ENCODE measurements at places on chromosomes 4 and X.

GRCh38 chr4:94939791-94940519 is 182.2 kb downstream of the BMPR1B start:
- no peak for DNase-seq

GRCh38 chr4:86608757-86609375 is 14.8 kb downstream of the PTPN13 start:
- no peak for DNase-seq

- no peak for DNase-seq
These were observed 186.2 kb downstream of the RCHY1 start for GRCh38 chr4:75327804-75328512.

- no peak for DNase-seq
These were observed 94.1 kb upstream of the GPR34 start for GRCh38 chrX:41594634-41595033.

GRCh38 chr4:3682236-3683076 is 83.7 kb upstream of the ADRA2C start:
- no peak for DNase-seq

DNA sequence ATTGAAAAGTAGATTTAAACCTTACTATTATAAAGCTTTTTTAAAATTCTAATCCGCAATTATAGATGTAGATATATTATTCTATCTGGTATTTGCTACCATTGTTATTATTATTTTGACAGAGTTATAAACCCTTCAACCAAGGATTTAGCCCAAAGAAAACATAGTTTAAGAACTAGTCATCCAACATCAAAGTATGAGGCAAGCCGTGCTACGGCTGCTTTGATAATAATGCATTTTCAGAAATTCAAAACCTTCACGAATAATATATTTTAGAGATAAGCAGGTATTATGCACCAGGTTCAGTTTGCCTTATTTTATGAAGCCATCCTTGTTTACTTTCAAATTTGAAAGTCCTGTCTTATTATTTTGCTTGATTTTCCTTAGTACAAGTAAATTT is 1501.7 kb downstream of the RAPGEF2 start:
- no peak for DNase-seq

DNA sequence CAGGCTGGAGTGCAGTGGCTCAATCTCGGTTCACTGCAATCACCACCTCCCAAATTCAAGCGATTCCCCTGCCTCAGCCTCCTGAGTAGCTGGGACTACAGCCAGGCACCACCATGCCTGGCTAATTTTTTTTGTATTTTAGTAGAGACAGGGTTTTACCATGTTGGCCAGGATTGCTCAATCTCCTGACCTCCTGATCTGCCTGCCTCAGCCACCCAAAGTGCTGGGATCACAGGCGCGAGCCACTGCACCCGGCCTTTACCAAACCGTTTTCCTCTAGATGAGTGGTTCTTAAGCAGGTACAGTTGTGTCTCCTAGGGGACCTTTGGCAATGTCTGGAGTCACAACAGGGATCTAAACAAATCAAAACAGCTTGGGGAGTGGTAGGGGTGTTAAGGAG is 11.6 kb downstream of the AMELX start:
- DNase-seq = no peak

DNA sequence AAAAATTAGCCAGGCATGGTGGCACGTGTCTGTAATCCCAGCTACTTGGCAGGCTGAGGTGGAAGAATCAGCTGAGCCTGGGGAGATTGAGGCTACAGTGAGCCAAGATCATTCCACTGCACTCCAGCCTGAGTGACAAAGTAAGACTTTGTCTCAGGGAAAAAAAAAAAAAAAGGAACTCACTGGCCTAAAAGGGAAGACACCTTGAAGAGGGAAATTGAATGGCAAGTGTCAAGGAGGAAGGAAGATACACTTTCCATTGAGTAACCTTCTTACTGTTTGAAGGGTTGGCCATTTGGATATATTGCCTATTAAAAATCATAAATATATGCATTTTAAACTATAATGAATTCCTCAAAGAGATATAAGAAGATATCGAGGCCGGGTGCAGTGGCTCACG is 147.5 kb upstream of the FAM241A start:
- no peak for DNase-seq

DNA sequence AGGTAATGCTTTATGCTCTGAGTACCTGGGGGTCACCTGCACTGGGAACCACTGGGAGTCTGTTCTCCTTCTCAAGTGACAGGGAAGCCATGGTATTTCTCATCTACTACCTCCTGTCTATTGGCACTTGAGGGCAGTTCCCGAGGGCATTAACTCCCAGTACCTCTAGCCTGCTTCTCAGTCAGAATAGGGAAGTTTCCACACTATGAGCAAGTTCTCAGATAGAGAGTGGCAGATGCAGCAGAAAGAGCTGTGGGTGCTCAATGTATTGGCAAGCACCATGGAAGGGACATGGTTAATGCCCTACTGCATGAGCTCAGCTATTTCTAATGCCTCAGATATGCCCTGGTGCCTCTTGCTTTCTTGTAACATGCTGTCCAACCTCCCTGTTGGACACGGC is 74.1 kb downstream of the ANOS1 start:
- no peak for DNase-seq

GRCh38 chrX:130523460-130524394 is 121.9 kb downstream of the RBMX2 start:
- DNase-seq = no peak

GRCh38 chr4:22910200-22910599 is 217.5 kb downstream of the GBA3 start:
- DNase-seq = no peak

- DNase-seq = no peak
These were observed 166.6 kb downstream of the SPRY1 start for GRCh38 chr4:123562994-123563750.

DNA sequence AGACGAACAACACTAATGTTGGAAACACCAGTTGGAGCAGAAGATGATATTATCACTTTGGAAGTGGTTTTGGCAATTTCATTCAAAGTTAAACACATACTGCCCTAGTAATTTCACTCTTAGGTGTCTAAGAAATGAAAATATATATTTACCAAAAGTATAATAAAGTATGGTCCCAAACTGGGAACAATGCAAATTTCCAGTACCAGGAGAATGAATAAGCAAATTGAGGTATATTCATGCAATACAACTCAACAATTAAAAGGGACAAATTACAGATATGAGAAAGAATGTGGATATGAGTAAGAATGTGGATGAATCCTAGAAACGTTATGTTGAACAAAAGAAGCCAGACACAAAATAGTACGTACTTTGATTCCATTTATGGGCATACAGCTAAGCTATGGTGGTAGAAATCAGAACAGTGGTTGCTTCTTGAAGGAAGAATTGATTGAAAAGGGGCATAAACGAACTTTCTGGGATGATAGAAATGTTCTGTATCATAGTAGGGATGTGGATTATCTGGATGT is 10.0 kb downstream of the ELMOD2 start:
- DNase-seq = no peak

DNA sequence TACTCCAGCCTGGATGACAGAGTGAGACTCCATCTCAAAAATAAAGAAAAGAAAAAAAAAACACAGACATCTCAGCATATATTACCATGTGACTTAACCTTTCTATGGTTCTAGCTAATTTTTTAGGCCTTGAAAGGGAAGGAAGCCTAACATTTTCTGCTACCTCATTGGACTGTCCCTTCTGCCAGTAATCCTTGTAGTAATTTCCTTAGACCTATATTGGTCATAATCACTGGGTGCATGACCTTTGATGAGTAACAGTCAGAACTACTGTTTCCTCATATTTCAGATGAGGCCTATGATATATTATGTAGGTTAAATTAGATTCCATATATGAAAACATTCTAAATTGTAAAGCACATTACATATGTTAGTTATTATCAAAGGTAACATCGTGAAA is 9.6 kb downstream of the XIAP start:
- DNase-seq = no peak

- DNase-seq = no peak
These were observed 595 bp downstream of the ENOX2 start for GRCh38 chrX:130902446-130902782.

DNA sequence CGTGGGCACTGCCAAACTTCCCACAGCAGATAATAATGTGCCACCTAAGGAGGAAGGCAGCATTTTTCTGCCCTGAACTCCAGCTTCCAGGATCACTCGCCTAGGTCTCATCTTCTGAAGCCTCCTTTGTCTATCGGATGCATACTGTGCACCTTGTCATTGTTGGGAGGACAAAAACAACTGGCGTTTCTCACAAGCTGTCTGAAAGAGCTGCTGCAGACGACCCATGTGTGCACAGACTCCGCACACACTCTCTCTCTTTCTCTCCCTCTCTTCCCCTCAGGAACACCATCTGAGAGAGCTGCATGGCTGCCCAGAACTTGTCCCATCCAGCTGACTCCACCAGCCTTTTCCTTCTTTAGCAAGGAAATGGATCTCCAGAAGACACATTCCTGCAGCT is 83.0 kb downstream of the MAML3 start:
- DNase-seq = no peak

- no peak for DNase-seq
These were observed 34.6 kb downstream of the MAP9 start for GRCh38 chr4:155342142-155342541.

DNA sequence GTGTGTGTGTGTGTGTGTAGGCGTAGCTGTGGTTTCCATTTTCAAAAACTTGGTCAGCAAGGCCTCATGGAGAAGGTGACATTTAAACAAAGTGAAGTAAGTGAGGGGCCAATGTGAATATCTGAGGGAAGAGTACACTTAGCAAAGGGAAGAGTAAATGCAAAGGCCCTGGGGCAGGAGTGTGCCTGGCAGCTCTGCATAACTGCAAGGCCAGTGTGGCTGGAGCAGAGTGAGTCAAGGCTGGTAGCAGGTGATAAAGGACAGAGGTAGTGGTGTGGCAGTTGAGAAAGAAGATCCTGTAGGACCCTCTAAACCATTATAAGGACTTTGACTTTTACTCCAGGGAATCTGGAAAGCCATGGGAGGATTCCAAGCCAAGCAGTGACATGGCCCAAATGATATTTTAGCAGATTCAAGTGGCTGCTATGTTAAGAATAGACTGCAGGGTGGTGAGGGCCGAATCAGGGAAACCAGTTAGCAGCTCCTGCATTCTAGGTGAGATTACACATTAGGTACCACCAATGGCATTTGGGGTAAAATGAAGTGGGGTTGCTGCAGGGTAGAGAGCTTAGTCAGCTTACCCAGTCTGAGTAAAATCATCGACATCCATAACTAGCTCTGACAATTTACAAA is 5.9 kb upstream of the TBC1D1 start:
- DNase-seq = no peak

DNA sequence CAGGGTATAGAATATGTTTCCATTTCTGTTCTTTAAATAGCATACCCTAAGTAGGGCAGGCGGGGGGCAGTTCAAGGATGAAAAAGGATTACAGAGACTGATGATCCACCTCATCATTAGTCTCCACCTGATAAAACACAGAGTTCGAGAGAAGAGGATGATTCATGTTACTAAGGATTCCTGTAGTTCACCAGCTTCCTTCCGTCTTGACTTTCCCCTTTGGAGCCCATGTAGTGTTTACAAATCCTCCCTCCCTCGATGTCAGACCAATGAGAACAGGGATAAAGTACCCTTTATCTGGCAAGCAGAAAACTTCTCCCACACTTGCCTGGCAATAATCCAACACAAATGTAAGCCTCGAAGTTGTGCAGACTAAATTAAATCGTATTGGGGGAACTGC is 526.3 kb upstream of the FAM241A start:
- no peak for DNase-seq

Measured in activated CD8-positive, alpha-beta memory T cell treated with anti-CD3 and anti-CD28 coated beads, Interleukin-2, amount 50 U/mL, for 4 hours (primary cell).